Naive B cell (primary cell): ENCODE measurements at places on chromosomes 7 and 10. TPM values are rescaled to one million over a fixed set of nuclear protein-coding genes. Genes with fewer than 3 reads are reported as not detected.

DNA sequence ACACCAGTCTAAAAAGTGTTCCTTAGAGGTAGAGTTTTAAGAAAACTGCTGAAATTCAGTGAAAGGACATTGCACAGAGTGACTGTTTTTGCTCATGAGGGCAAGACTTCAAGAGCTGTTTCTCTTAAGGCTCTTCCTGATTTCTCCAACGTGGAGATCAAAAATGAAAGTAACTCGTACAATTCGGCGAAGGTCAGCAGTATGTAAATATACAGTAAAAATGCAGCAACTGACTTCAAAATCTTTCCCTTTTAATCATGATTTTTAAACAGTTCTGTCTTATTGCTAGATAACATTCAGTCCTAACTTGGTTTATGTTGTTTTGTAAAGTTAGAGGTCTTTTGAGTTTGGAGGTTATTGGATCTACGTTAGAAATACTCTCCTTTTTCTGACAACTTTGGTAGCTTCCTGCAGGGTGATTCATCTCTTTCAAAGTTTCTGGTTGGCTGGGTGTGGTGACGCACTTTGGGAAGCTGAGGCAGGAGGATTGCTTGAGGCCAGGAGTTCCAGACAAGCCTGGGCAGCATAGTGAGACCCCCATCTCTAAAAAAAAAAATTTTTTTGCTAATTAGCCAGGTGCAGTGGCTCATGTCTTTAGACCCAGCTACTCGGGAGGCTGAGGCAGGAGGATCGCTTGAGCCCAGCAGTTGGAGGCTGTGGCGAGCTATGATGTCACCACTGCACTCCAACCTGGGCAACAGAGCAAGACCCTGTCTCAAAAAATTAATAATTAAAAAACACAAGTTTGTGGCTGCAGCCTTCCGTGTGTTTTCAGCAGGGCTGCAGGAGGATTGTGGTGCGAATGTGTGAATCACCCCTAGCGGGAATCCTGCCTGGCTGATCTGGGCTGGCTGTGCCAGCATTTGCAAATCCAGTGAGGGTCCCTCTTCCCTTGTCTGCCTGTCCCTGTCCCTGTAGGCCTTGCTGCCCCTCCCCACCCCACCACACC lies 29.2 kb upstream of the AP5Z1 start:
- peaks cover 17% of the 10 kb centered on the region for H3K36me3 ChIP-seq
- H3K27ac ChIP-seq = peak overlapping the region; percentile 92
- peak; percentile 17 for DNase-seq
- peaks cover 43% of the 10 kb centered on the region for H3K4me1 ChIP-seq

DNA sequence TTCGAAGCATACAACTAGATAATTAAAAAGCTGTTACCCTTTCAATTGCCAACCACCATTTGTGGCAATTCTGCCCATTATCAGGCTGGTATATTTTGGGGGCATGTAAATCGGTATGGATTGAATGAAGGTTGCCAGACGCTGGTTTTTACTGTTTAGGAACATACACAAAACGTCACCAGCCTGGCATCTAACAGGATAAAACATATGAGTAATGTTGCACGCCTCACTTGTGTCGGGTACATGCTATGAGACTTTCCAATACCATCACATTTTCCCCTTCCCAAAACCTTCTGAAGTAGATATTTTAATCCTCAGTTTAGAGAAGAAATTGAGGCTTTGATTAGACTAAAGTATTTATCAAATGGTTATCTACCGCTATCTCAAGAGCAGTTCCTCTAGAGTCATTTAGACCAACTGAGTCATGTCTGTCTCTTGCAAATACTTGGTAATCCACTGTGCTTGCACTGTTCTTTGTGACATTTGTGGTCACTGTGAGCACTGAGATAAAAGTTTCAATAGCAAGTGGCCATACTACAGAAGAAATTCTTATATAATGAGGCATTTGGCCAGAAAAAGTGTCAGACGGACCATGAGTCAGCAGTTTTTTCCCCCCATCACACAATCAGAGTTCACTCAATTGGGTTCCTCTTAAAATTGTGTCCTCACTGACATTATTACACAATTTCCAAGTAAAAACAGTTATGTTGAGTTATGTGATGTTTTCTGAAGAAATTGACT lies 498.7 kb downstream of the NXPH1 start:
- no peaks in the 10 kb centered on the region for H3K4me1 ChIP-seq
- H3K27me3 ChIP-seq = no peaks in the 10 kb centered on the region
- no peak overlapping the region for H3K4me3 ChIP-seq
- DNase-seq = no peak
- no peak overlapping the region for H3K27ac ChIP-seq

GRCh38 chr7:156017916-156018700 lies 205.8 kb upstream of the SHH start:
- no peak overlapping the region for H3K4me3 ChIP-seq
- no peak overlapping the region for H3K27ac ChIP-seq
- H3K27me3 ChIP-seq = peaks cover 11% of the 10 kb centered on the region
- no peak for DNase-seq
- peaks cover 5% of the 10 kb centered on the region for H3K4me1 ChIP-seq

DNA sequence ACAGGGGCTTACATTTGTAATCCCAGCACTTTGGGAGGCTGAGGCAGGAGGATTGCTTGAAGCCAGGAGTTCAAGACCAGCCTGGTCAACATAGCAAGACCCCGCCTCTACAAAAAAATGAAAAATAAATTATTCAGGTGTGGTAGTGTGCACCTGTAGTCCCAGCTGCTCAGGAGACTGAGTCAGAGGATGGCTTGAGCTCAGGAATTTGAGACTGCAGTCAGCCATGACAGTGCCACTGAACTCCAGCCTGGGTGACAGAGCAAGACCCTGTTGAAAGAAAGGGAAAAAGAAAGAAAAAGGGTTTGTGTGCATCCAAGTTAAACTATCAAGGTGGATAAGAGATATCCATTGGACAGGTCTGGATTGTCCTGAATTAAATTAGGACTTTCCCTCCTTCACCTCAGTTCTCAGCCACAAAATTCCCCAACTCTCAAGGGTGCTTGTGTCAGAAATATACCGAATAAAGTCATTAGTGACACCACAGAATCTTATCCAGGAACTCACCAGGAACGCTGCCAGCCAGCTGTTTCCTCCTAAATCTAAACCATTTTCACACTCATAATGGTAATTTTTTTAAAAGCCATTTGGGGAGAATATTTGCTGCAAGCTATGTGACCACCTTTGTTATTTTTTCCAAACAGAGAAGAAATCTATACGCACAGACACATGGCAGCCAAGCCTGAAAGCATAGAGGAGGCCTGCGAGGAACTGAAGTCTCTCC lies 12.0 kb downstream of the AFAP1L2 start:
- H3K36me3 ChIP-seq = no peaks in the 10 kb centered on the region
- H3K27me3 ChIP-seq = peaks cover 11% of the 10 kb centered on the region
- DNase-seq = no peak
- no peak overlapping the region for H3K27ac ChIP-seq

- H3K36me3 ChIP-seq = no peaks in the 10 kb centered on the region
- H3K4me1 ChIP-seq = peaks cover 65% of the 10 kb centered on the region
- peak overlapping the region; percentile 57 for H3K27ac ChIP-seq
Measured at GRCh38 chr7:30468041-30468440, 10.5 kb downstream of the NOD1 start.

DNA sequence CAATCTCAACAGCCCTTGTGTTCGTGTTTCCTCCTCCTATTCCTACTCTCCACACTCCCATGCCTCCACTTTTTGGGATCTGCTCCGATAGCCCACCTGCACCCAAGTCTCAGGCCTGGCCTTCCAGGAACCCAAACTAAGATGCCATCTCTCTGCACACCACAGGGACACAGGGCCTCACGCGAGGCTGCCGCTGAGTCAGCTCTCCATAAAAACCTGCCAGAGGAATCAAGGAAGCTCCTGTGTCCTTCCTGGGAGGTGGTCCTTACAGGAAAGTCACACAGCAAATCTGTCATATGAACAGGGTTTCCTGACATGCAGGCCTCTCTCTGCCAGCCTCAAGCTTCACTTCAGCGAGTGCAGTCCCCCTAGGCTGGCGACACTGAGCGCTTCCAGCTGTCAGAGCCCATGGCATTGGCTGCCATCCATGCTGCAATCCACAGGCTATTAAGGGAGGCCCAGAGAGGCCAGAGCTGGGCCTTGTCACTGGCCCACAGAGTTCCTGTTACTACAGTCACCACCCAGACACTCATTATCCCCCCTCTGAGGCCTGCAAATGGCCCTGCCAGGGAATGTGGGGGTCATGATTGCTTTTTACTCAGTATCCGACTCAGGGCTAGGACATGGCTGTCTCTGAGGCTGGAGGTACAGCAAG lies 151.4 kb downstream of the OAT start:
- no peak overlapping the region for H3K27ac ChIP-seq
- no peak overlapping the region for H3K4me3 ChIP-seq
- DNase-seq = no peak
- no peaks in the 10 kb centered on the region for H3K27me3 ChIP-seq
- H3K36me3 ChIP-seq = peaks cover 8% of the 10 kb centered on the region
- no peaks in the 10 kb centered on the region for H3K4me1 ChIP-seq

DNA sequence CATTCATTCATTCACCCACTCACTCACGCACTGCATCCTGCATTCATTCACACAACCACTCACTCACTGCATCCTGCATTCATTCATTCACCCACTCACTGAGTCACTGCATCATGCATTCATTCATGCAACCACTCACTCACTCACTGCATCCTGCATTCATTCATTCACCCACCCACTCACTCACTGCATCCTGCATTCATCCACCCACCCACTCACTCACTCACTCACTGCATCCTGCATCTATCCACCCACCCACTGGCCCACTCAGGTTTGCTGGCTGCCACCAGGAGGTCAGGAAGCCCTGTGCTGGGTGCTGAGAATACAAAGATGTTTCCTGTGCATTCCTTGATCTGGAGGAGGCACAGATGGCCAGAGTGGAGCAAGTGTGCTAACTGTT lies 2.3 kb upstream of the SNX8 start:
- no peaks in the 10 kb centered on the region for H3K36me3 ChIP-seq
- DNase-seq = no peak
- H3K27ac ChIP-seq = no peak overlapping the region
- H3K4me3 ChIP-seq = no peak overlapping the region

DNA sequence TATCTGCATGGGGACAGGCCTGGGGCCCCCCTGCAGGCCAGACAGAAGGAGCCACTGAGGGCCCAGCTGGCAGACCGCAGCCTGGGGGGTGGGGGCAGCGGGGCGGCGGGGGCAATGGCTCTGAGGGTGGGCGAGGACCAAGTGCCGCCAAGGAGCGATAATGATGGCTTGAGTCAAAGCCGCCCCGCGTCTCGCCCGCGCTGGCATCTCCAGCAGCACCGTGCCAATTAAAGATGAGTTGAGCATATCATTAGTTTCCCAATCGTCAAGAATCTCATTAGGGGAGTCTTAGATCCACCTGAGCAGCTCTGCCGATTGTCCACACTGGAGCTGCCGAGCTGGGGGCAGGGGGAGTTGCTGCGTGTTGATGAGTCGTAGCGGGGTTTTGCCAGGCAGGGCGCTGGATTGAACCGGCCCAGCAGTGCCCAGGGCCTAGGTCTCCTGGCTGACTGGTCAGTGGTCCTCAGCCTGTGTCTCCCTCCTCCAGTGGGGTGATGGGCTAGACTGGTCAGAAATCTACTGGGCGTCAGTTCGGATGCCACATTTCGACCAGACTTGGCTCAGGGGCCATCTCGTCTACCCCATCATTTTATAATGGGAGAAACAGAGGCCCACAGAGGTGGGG lies 41.0 kb upstream of the PSMG3 start:
- peaks cover 5% of the 10 kb centered on the region for H3K27me3 ChIP-seq
- H3K4me3 ChIP-seq = no peak overlapping the region
- H3K27ac ChIP-seq = no peak overlapping the region
- DNase-seq = no peak
- H3K36me3 ChIP-seq = no peaks in the 10 kb centered on the region
- H3K4me1 ChIP-seq = no peaks in the 10 kb centered on the region

The SLC16A9 gene
- not detected for polyA plus RNA-seq

The MMD2 gene
- not detected for polyA plus RNA-seq

The AGMO gene
- not detected for polyA plus RNA-seq
